LHCN-M2 (cell line): ENCODE measurements at places on chromosomes 3 and 15. TPM values are rescaled to one million over a fixed set of nuclear protein-coding genes. Genes with fewer than 3 reads are reported as not detected.
A peak's percentile ranks its signal among the peaks of the same experiment; 100 is the strongest.

ZNF660 gene
- total RNA-seq, result 2.9 and 4.0 TPM in 2 replicates

ALS2CL gene
- 0.23 and 0.96 TPM in 2 replicates for total RNA-seq

DNA sequence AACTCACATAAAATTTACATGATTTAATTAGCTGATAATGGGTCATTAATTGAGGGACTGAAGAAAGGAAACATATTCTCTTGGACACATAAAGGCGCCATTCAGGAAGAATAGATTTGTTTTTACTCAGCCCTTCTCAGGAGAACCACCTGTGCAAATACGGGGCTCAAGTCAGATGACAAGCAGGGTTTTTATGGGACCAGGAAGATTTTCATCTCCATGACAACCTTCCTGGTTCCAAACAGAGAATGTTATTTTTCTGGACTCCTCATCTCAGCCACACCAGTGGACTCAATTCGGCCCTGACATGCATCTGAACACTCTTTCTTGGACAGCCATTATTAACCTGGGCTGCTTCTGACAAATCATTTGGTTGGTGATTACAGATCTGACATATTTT is 120.5 kb downstream of the PDZRN3 start:
- no peak for DNase-seq

- DNase-seq, result peak; percentile 94
Measured at GRCh38 chr3:140585828-140586227, 92.0 kb upstream of the TRIM42 start.

- no peak for DNase-seq
Measured at GRCh38 chr3:39144095-39144747, 9.2 kb downstream of the CSRNP1 start.

DNA sequence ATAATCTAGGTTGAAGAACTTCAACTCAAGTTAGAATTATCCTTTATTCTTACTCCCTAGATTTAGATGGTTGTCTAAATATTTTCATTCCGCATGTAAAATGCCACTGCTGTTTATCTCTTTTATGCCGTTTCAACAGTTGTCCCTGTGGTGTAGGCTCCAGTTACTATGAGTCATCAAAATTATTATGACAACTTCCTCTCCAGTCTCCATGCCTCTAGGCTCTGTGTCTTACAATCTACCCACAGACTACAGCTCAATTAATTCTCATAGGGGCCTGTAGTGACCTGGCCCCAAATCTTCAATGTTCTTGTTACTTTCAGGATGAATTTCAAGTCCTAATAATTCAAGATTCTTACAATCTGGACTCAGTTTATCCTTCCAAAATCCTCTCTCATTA is 105.8 kb upstream of the UNC13C start:
- DNase-seq, result no peak
